ENCODE measurements at places on chromosomes 3 and 15.

- DNase-seq = peak; percentile 7
Measured at GRCh38 chr3:196942915-196943277, 568 bp upstream of the NCBP2 start.

DNA sequence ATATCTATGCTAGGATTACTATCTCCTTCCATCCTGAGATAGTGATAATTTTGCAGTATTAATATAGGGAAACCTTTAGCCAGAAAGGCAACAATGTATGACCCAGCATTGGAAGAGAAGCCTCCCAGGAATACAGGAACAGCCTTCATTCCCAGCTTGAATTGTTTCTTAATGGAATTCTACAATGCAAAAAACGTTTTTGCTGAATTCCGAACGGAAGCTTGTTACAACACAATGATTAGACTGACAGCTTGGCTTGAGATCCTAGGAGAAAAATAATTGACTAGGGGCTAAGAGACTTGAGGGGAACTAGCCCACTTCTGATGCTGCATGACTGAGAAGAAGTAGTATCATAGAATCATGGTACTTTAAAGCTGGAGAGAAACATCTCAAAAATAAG, 140.2 kb downstream of the RSL24D1 start:
- no peak for DNase-seq

DNA sequence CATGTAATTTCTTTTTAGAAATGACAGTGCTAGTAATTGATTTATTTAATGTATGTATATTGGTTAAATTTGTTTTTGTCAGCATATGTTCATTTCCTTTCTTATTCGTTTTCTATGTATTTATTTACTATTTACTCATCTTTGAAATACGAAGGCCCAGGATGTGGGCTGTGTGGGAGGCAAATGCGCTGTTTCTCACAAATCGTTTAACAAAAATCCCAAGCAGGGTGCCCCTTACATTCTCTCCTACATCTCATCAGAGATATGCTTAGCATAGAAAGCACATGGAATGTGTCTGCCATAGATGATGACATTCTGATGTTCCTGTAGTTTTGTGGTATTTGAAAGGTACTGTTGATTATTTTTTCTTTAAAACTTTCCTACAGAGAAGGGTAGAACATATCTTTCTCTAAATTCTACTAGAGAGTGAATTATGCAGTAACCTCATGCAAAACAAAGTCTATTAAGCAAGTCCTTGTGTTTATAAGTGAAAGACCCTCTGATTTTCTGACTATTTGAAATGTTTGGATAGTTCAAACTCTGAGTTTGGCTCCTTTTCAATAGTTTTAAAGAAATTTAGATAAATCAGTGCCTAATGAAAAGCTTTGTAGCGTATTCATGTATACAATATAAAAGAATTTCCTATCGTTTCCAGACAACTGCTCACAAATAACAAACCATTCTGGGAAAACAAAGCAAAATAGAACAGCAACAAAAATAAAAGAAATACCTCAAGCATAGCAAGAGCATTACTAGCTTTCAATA, 111.1 kb upstream of the VGLL3 start:
- DNase-seq = no peak

- DNase-seq = no peak
Measured at GRCh38 chr3:48555231-48555948, 1.2 kb downstream of the PFKFB4 start.

DNA sequence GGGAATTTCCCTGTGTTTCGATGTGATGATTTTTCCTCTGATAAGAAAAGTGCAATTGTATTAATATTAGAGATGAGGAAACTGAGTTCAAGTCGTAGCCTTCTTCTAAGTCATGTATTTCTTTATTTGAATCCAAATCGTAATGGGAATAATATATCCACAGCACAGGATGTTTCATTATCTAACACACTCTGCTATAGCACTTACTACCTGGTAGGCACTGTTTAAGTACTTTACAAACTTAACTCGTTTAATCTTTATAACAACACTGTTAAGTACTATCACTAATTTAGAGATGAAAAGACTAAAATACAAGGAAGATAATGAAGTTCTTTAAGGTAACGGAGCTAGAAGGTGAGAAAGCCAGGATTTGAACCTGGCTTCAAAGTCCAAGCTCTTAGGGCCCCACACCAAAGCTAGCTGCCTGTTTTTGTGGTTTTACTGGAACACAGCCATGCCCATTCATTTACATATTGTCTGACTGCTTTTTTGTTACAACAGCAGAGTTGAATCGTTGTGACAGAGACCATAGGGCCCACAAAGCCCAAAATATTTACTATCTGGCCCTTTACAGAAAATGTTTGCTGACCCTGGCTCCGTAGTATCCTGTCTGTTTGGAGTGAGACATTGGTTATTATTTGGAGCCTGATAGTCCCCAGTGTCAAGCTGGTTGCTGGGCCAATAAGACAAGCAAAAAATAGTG, 9.6 kb upstream of the ATP13A3 start:
- DNase-seq = no peak

DNA sequence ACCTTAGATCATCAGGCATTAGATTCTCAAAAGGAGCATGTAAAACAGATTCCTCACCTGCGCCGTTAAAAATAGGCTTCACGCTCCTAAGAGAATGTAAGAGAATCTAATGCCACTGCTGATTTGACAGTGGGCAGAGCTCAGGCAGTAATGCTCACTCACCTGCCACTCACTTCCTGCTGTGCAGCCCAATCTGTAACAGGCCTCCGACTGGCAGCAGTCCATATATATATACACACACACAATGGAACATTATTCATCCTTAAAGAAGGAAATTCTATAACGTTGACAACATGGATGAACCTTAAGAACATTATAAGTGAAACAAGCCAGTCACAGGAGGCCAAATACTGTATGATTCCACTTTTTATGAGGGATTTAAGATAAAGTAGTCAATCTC, 24.5 kb downstream of the ZNF148 start:
- DNase-seq = no peak

DNA sequence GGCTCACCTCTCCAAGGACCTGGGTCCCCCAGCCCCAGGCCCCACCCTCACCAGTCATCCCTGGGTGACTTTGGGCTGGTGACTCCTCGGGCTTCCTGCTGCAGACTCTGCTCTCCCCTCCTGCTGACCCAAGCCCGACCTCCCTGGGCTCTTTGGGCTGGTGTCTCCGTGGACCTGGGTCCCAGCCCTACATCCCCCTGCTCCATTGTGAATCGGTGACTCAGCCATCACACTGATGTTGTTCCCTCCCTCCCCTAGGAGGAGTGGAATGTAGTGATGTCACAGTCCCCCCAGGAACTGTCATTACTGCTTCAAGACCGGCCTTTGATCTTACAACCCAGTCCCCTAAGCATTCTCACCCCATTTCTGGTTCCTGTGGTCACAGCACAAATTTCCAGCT, 83.7 kb downstream of the ADAMTS7 start:
- DNase-seq = no peak

All from suppressor macrophage (primary cell).